ENCODE measurements at places on chromosomes 2 and 18.

- DNase-seq, result no peak
Measured at GRCh38 chr2:190600293-190601103, 48.4 kb upstream of the NAB1 start.

GRCh38 chr18:23336101-23336500, 117.0 kb upstream of the RIOK3 start:
- no peak for DNase-seq

DNA sequence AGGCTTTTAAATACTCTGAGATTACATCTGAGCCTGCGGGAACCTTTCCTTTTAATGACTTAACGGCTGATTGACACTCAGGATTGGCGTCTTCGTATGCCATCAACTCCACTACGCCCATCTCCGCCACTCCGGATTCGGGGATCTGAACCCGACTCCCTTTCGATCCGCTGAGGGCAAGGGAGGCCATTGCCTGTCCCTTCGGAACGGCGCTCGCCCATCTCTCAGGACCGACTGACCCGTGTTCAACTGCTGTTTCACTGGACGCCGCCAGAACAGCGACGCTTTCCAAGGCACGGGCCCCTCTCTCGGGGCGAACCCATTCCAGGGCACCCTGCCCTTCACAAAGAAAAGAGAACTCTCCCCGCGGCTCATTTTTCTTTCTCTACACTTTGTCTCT, 90.4 kb downstream of the PID1 start:
- no peak for DNase-seq

- DNase-seq, result no peak
Measured at GRCh38 chr2:200756618-200757321, 54.9 kb upstream of the BZW1 start.

DNA sequence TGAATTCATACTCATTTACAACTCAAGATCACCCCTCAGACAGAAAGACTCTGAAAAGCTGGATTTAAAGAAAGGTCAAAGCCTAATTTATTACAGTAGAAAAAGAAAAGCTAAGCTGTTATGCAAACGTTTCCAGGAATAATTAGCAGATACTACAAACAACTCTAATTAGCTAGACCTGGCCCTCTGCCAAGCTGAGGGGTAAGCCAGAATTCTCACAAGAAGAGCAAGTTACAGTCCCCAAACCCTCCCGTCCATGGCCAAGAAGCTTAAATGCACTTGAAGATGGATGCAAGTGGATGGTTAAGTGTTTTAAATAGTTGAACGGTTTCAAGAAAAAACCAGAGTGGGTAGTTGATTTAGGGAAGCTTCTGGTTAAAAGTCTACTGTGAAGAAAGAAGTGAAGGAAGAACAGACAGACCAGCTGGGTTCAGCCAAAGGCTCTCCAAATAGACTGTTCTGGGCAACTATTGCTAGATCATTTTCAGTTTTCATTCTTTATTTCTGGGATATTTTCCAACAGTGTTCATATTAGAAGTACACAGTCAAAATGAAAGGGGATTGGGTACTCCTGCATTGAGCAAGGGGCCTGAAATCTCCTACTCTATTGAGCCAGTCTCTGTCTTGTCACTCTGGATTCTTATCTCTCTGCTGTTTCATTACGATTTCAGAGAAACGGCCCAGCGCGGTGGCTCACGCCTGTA, 4.8 kb downstream of the LMAN2L start:
- DNase-seq, result no peak

DNA sequence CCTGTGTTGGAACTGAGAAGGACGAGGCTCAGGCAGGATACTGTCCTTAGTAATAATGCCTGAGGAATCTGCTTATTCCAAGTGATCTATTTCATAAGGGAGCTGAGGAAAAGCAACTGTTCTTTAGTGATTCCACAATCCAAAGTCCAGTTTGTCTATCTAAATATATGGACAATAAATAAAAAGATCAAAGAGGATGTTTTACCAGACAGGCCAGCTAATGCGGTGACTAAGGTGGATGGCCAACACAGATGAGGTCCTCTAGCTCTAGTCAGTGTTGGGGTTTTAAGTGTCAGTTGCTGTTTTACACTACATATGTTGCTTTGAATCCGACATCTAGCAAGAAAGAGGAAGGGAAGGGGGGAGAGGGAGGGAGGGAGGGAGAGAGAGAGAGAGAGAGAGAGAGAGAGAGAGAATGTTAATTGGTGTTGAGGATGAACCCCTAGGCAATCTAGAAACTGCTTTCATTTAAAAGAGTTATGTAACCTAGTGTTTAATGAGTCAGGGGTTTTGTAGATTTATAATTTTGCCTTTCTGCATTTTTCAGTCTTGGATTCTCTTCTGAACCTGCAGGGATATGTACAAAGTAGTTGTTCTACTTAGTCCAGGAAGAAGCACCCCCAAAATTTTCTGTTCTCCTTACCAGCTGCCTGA, 27.0 kb upstream of the SCN1A start:
- no peak for DNase-seq

GRCh38 chr18:12598181-12598930, 59.6 kb downstream of the SPIRE1 start:
- DNase-seq, result no peak

- no peak for DNase-seq
Measured at GRCh38 chr2:18123577-18123976, 245.1 kb downstream of the KCNS3 start.

GRCh38 chr2:193156480-193156879, 961.7 kb upstream of the TMEFF2 start:
- no peak for DNase-seq

GRCh38 chr2:127261804-127262406, 32.0 kb downstream of the ERCC3 start:
- no peak for DNase-seq

DNA sequence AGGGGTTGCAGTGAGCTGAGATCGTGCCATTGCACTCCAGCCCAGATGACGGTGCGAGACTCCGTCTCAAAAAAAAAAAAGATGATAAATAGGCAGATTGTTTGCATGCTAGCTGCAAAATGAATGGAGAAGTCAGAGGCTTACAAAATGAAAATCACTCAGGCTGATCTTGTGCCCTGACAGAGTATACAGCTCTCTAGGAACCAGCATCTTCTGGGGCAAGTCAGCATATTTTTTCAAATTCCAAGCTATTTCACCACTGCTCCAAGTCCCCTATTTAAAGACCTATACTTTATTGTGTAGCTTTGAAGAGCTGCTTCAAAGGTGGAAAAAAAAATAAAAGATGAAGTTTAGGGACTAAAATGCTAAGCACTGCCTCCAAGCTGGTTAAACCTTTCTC, 6.1 kb downstream of the E2F6 start:
- no peak for DNase-seq

DNA sequence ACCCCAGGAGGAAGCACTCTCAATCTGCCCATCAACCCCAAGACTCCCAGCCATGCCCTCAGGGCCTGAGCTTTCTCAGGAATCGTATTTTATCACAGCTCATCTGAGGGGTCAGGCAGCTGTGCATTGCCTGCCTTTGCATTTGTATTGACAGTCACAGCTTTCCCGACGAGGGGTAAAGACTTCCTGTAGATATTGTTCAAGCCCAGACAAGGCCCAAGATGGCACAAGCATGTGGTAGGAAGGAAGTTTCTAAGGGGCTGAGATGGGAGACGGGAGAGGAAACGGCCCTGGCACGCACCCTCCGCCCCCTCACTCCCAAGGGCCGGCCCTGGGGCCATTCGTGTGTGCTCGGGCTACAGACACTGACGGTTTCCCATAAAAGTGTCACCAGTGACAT, 34.2 kb upstream of the PRLH start:
- no peak for DNase-seq

DNA sequence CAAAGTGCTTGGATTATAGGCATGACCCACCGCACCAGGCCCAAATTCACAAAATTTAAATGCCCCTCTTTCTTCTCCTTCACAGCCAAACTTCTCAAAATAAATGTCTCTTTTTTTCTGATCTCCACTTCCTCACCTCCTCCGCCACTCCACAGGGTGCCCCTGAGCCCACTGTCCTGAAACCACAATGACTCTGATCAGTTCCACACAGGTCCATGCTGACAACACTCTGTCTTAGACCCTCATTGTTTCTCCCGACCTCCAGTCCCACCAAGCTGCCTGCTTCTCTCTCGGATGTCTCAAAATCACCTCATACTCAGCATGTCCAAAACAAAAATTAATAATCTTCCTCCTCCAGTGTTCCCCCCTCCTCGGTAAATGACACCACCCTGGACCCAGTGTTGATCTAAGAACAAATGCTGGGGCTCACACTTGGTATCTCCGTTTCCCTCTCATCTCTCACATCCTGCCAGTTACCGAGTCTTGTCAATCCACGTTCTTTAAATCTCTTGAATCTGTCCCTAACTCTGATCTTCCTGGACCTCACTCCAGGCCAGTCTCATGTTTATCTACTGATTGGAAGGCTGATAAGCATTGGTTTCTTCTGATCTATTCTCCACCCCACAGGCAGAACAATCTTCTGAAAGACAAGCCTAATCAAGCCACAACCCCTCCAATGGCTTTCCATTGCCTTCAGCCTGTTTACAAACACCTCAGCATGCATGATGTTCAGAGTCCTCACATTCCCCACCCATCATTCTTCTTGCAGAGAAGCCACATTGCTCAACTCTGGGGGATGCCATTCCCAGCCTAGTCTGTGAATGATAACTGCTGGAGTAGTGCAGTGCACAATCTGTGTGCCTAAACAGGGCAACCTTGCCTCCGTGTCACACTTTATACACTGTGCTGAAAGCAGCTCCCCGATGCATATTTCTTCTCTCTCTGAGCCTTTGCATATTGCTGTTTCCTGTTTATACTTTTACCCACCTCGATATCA, 12.4 kb upstream of the ANKRD44 start:
- no peak for DNase-seq

DNA sequence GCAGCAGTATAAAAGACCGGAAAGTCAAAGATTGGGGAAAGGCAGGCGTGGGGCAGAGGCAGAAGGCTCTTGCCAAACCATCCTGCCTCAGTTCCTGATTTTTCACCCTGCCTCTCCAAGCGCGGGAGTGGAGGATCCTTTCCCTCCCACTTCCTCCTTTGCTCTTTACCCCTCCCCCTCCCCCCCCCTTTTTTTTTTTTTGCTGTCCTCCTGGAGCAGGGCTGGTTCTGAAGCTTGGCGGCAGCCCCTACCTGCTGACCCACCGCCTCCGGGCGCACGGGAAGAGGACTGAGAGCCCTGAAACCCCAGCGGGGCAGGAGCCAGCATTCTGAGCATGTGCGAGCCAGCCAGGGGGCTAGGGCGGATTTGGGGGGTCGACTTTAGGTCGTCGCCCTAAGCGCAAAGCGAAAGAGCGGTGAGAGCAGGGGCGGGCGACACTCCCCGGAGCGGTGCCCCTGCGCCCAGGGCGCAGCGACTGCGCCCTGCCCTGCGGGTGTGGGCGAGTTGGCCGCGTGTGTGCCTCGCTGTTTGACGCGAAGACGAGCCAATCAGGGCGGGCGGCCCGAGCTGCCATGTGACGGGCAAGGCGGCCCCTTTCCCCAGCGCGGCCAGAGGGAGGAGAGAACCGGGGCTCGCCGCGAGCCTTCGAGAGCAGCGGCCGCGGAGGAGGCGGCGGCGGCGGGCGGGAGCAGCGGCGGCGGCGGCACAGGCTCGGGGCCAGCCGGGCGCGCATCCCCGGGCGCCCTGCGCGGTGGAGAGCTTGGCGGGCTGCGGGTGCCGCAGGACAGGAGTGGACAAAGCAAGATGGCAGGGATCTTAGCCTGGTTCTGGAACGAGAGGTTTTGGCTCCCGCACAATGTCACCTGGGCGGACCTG, at the start of gene CERS6:
CERS6 (plus strand) TSS at position 628 of the 876 bp plus-strand sequence; CDS start at position 805, 177 bp downstream.
- peak; percentile 81 for DNase-seq

DNA sequence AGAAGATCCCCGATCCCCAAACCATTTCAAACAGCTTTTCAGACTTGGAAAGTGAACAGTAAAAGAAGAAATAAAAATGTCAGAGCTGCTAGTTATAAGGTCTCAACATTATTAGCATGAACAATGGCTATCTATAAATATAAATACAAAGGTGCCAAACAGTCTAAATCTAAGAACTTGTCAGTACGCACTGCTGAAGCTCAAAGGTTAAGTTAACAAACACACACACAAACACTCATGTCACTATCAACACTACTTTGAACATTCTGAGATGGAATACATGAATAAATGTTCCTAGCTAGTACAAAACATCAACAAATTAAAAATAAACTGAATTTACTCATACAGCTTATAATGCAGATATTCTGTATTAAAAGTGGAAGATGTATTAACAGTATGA, 108.7 kb downstream of the CDH2 start:
- no peak for DNase-seq

GRCh38 chr2:21683838-21684237, 560.1 kb downstream of the TDRD15 start:
- DNase-seq, result no peak

- DNase-seq, result no peak
Measured at GRCh38 chr18:31206787-31207381, 44.2 kb upstream of the DSC1 start.

GRCh38 chr18:68662754-68663153, 52.2 kb downstream of the TMX3 start:
- DNase-seq, result no peak

GRCh38 chr2:33605056-33605455, 6.0 kb upstream of the FAM98A start:
- no peak for DNase-seq

DNA sequence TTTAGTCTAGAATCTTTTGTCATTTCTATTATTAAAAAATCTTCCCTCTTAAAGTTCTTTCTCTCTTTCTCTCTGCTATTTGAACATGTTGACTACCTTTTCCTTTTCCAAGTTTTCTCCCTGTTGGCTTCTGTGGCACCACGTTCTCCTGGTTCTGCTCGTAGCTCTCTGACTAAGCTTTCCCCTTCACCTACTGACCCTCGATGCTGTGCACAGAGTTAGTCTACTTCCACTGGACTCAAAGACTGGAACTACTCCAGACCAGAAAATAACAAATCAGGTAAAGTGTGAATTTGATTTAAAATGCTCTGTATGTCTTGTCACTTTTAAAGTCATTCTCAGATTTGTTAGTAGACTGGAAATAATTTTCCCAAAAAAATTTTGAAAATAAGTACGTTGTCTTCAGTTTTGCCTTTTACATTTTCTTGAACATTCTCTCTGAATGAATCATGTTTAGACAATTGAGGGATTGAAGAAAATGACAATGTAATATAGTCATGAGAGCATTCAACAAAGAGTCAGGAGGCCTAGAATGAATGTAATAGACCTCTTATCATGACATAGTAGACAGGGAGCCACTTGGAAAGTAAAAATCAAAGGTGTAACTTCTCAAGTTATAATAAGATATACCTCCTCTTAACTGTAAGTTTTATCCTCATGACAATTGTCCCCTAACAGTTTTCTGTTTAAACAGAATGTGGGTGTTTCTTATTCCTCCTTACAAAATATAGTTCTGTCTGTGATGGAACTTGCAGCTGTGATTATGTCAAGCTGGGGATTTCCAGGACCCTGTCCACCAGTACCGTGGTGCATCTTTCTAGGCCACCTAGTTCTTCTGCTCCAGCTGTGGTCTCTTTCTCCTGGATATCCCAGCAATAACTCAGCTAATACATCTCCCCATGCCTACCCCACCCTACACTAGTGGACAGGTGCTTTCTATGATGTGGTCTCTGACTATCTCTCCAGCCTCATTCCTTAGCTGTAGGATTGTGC, 25.5 kb downstream of the ITPRID2 start:
- no peak for DNase-seq
